ENCODE measurements at places on chromosomes 11 and 22.
A peak's percentile ranks its signal among the peaks of the same experiment; 100 is the strongest.

DNA sequence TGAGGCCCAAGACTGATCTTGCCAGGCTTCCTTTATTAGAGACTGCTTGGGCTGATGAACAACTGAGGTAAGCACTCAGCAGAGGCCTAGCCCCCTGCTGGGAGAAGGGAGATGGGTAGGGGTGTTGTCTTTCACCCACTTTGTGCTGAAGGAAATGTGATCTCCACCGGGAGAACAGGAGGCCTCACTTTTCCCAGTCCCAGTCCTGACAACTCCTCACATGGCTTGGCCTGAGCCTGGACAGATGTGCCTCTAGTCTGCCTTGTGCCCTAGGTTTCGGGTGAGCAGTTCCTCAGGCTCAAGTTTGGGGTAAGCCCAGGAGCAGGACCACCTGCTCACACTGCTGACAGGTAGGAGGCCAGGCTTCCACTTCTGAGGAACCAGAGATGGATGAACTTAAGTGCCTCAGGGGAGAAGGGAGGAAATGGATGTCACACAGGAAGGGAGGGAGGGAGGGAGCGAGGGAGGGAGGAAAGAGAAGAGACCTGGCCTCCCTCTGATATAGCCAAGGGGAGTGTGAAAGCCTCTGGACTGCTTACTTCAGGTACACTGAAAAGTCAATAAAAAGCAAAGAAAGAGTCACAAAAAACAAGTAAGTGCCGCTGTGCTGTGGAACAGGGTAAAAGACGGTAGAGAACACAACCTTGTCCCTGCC lies 8.1 kb downstream of the CLPB start:
- DNase-seq, result no peak

GRCh38 chr22:45268167-45268957 lies 16.4 kb upstream of the UPK3A start:
- DNase-seq, result no peak

GRCh38 chr11:68330700-68331337 lies 18.4 kb downstream of the LRP5 start:
- DNase-seq, result no peak

GRCh38 chr22:41939981-41940831 lies 6.7 kb downstream of the CENPM start:
- DNase-seq, result no peak

- peak; percentile 24 for DNase-seq
Measured at GRCh38 chr22:48968201-48968959, 859.3 kb downstream of the BRD1 start.

GRCh38 chr11:112128483-112129121 lies 35.3 kb downstream of the IL18 start:
- peak; percentile 31 for DNase-seq

- no peak for DNase-seq
Measured at GRCh38 chr11:64211181-64211872, 4.8 kb downstream of the FERMT3 start.

- no peak for DNase-seq
Measured at GRCh38 chr11:134537296-134537695, 125.3 kb upstream of the B3GAT1 start.

DNA sequence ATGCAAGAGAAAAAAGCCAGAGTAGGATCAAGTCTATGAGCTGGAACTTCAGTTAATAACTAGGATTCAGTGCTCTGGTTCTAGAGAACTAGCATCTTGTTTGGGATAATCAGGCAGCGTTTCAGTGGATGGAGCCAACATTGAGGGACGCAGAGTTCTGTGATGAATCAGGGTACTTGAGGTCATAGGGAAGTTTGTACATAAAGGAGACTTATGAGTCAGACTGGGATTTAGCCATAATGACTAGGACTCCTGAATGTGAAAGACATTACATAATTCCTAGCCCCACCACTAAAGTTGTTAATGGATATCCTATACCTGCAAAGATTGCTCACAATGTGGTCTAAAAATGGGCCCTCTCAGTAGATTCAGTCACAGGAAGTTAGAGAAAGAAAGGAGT lies 6.8 kb downstream of the SLN start:
- no peak for DNase-seq

DNA sequence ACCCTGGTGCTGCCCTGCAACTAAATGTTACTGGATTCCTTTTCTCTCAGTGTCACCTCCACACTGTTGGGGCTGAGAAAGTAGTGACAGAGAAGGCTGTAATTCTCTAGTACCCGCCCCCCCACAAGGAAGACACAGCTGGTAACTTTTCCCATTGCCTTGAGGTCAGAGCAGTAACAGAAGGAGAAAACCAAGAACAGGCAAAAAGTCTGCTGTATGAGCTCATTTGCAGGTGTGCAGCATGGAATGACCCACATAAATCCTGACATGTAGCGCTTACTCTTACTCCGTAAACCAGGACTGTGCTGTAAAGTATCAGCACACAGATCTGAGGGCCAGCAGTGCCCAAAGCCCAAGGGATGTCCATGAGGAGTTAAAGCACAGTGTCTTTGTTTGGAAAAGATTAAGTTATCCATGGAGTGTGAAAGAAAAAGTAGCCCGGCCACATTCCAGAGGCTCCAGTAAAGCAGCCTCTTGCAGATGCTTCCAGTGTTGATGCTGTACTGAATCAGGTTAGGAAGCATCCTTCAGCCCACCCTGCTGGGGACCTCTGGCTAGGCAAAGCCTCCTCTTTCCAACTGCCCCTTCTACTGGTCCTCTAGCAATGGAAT lies 120.7 kb downstream of the PLEKHA7 start:
- no peak for DNase-seq
